NCI-H1092 treated with DMSO at 0.1 percent for 48 hours (cell line): ENCODE measurements at places on chromosomes 4 and X.

DNA sequence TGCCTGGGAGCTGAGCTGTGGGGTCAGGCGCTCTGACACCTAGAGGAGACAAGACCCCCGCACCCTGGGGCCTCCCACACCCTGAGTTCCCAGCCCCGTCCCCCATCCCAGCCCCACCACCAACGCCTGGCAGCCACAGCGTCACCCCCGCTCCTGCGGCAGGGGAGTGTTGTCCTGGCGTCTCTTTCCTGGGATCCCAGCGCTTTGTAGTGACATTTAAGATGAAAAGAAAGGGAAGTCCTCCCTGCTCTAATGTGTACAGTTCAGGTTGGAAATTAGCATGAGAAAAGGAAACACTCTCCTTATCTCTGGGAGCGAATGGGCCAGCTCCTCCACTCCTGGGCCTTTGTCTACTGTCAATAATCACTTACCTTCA is 112.1 kb downstream of the FAM53A start:
- no peak for DNase-seq

GRCh38 chrX:33808636-33809035 is 323.5 kb downstream of the FAM47A start:
- no peak for DNase-seq

DNA sequence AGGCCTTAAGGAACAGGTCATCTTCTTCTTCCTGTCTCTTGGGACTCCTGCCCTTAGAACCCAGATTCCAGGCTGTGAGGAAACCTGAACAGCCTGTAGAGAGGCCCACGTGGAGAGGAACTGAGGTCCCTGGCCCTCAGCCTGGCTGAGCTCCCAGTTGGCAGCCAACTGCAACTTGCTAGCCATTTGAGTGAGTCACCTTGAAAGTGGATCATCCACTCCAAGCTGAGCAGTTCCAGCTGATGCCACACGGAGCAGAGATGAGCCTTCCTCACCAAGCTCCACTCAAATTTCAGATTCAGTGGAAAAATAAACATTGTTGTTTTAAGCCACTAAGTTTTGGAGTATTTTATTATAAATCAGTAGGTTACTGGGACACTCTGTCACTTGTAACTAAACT is 392.5 kb downstream of the BCOR start:
- DNase-seq, result peak; percentile 53

- DNase-seq, result no peak
Measured at GRCh38 chr4:152784490-152785350, 5.0 kb downstream of the ARFIP1 start.

GRCh38 chrX:149541521-149542047 is 772 bp downstream of the EOLA1 start:
- DNase-seq, result no peak

DNA sequence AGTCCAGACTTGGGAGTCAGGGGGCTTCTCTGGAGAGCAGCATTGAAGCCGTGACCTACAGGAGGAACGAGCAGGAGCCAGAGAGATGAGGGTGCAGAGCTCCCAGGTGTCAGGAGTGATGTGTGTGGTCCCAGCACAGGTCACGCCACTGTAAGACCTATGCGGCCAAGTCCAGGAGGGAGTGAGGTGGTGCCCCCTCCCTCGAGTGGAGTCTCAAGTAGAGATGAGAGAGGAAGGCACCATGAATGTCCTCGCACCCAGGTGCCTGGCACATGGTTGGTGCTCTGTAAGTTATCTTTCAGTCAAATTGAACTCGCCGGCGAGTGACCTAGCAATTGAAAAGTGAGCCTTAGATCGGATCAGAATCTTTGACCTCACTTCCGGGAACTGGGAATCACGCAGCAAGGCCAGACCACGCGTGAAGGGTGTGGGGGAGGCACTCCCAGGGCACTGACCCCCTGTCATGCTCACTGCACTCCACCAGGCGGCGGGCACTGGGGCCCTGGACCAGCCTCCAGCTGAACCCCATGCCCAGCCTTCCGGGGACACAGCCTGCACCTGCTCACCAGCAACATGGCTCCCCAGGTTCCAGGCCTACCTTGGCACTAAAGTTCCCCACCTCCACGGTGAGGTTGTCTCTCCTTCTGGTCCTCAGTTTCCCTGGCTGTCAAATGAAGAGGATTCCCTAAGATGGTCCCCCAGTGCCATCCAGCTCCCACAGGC is 127.4 kb downstream of the HMX1 start:
- no peak for DNase-seq

- DNase-seq, result no peak
Measured at GRCh38 chrX:39536211-39536610, 561.5 kb downstream of the BCOR start.

DNA sequence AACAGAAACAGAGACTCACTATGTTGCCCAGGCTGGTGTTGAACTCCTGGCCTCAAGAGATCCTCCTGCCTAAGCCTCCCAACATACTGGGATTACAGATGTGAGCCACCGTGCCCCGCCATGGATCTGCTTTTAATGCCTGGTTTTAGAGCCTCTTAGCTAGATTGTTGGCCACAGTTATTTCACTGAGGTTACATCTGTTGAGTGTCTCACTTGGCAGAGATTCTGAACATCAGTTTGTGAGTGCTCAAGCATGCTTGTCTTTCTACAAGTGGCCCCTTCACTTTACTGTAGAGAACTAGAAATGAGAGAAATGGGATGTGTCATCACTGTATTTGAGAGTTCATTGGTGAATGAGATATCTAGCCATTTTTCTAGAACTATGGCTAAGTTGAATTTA is 218.5 kb downstream of the APBB2 start:
- DNase-seq, result peak; percentile 11

DNA sequence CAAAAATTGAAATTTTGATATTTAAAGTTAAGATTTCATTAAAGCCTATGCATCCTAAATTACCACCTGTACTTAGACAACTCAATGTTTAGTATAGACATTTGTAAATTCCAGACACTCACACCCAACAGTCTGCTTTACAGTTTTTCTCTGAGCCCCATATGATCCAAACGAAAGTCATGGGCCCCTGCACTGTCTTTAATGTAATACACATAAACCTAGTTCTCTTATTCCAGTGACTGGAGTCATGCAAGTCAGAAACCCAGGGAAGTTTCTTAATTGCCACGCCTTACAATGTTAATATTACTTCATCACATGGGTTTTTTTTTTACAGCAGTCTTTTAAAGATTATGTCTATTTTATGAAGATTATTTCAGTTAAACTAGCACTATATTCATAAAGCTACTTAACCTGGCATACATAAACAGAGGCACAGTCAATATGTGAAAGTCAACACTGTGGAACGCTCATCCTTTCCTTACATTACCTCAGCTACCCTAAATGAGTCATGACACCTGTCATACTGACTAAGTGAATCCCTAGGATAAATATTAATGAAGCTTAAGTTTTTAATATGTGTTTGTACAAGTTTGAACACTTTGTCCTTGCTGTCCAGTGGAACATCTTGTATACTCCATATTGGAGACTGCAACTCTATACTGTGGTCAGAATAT is 67.7 kb upstream of the H2AZ1 start:
- DNase-seq, result no peak

DNA sequence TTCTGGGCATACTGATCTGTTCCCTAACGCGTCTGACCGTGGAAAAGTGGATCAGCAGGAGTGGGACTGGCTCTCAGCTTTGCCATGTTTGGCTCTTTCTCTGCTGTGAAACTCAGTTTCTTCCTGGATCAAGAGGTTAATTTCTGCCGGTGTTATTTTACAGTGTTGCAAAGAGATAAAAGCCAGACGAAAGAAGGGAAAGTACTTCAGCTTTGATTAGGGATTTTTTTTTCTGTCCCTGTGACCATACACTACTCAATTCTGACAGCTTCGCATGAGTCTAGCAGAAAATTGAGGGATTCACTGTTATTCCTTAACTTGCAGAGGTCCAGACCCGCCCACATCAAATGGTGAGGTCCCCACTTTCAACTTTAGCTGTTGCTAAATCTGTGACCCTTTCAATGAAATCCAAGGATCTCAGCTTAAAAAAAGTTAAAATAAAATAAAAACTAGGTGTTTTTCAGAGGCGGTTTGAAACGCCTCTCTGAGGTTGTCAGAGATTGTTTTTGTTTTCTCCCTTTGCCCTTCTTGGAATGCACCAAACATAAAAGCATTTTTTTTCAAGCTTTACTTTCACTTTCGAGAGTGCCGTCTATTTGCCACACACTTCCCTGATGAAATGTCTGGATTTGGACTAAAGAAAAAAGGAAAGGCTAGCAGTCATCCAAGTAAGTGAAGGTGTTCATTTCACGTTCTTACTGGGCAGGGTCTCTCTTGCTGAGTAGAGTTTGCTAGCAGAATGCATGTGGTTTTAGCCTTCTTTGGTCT is at the start of gene TLR3:
TSS of gene TLR3 (plus strand) at position 576 of the 768 bp plus-strand sequence. CDS start 7,464 bp downstream, outside the sequence.
- DNase-seq, result no peak

DNA sequence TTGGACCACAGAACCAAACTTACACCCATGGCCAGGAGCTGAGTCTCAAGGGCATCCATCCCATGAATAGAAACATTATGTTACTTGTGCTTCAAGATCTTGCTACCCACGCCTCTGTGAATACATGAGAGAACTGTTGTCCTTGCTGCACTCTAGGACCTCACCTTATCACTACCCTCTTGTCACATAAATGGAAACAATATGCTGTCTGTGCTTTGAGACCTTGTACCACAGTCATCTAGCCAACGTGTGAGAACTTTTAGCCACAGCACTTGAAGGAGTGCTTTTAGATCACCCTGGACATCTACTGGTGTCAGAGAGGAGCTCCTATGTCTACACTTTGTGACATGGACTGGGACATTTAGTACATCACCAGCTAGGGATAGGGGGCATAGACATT is 30.7 kb upstream of the HUWE1 start:
- no peak for DNase-seq

DNA sequence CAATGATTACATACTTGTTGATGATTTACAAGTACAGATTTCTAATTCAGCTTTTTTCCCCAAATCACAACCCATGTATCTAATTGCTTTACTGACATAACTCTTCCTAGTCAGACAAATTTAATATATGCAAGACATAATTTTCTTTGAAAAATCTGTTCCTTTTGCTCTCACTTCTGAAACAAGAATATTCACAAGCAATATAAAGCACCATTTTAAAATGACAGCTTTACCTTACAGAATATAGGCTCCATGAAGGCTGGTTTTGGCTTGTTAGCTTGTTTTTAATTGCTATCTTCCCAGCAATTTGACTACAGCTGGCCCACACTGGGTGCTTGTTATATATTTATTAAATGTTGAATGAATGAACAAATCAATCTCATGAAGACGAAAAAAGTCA is 24.5 kb downstream of the GPM6A start:
- no peak for DNase-seq

DNA sequence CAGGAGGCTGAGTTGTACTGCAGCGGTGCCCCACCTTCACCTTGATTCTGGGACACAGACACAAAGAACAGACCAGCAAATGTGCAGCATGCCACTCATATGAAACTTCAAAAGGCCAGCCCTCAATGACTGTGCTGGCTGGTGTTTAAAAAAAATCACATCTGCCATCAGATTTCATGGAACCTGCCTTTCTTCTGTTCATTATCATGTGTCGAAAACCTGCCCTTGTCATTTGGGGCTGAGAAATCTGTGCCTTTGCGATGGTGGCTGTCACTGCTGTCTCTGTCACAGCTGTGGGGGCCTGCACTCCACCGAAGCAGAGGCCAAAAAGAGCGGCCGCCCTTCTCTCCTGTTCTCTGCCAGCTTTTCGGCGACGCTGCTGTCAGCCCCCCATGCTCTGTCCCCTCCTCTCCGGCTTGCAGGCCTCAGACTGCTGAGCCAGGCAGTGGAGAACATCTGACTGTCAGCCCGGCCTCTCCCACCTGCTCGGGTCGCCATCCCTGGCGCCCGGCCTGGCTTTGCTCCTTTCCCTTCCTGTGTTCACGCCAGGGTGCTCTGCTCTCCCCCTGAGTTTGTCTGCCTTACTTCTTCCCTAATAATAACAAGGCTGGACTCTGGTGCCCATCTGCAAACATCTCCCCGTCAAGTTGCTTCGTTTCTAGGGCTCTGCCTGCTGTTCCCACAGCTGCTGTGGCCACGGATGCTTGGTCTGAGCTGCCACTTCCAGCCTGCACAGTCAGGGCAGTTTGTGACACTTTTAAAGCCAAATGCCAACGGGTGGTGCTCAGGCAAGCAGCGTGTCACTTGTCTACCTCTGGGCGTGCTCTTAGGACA is 355.2 kb downstream of the UNC5C start:
- DNase-seq, result no peak

GRCh38 chr4:91963486-91963885 is 340.3 kb upstream of the GRID2 start:
- no peak for DNase-seq

DNA sequence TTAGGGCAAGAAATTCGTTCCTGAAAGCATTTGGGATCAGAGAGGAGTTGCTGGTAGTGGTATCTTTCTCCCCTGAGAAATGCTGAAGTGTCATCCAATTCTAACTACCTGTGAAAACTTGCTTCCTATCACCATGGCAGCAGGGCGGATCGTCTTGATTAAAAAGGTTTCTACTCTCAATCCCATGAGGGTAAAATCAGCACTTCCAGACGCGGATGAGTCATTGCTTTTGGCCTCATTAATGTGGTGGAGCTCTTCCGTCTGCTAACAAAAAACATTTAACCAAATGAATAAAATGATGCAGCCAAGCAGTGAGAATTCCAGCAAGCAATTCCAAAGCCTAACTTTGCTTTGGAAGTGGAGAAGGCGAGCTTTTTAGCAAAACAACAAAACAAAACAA is 325.6 kb downstream of the CAMK2D start:
- DNase-seq, result peak; percentile 14

GRCh38 chrX:103367502-103367901 is 8.8 kb upstream of the BEX3 start:
- DNase-seq, result no peak

DNA sequence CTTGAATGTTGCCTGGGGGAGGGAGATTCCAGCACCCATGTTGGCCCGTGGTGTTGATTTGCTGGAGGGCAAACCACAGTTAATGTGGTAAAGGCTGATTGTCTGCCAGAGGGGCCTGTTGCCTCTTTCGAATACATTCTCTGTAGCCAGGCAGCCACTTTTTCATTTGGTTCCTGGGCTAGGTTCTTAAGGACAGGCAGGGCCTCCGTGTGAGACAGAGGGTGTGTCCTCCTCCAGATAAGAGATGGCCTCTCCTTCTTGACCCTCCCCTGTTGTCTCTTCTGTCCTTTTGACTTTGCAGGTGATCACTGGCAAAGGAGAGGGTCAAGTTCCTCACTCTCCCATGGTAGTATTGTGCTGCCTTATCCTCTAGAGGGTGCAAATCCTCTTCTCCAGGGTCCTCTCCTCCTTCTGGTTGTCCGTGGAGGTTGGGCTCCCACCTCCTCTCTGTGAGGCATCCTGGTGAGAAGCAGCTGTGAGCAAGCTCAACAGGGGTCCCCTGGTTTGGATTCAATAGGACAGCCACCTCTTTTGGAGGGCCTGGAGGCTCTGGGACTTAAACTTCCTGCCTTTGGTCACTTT is 44.9 kb downstream of the ZNF182 start:
- peak; percentile 4 for DNase-seq
